ENCODE measurements at places on chromosomes 7 and 10.

DNA sequence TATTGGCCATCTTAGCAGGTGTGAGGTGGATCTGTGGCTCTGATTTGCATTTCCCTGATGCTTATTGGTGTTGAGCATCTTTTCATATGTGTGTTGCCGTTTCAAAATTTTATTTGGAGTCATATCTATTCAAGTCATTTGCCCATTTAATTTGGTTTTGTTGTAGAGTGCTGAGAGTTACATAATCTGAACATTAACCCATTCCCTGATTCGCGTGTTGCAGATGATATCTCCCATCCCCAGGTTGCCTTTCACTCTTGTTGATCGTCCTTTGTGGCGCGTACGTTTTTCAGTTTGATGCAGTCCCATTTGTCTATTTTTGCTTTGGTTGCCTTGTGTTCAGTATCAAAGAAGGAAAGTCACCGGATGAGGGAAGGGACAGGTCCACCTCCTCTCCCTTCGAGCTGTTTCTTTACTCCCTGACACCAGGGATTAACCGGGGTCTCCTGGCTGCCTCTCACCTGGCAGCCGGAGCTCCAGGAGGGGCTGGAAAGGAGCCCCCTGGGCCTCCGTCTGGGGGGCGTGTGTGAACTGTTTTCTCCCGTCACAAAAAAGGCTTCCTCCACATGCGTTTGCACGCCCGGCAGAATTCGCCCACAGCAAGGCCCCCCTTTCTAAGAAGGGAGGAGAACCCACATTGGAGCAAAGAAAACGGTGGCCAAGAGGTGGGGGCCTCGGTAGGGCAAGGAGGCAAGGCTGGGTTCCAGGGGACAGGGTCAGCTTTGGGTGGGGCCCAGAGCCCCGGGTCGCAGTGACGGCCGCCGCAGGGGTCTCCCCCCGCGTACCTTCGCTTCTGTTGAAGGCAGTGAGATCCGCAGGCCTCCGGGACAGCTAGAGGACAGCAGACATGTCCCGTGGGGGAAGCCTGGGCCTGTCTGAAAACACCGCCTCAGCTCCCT lies 8.3 kb downstream of the MNX1 start:
- no peak for DNase-seq

GRCh38 chr10:132618158-132618919 lies 80.8 kb downstream of the INPP5A start:
- DNase-seq, result no peak

GRCh38 chr10:60069311-60069710 lies 163.0 kb upstream of the CCDC6 start:
- DNase-seq, result no peak

DNA sequence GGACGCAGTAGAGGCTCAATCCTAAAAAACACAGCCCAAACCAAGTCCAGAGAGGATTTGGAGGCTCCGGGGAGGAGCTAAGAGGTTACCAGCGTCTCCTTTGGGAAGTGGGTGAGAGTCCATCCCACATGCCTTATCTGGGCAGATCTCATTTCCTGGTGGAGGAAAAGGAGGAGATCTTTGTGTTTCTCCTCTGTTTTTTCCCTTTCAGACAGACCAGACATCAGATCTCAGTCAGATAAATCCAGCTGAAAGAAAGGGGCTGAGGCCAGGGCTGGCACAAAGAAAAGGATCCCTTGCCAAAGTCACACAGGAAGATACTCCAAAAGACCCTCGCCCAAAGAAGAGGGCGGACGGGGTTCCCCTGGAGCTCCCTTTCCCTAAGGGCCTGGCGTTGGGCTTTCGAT lies 58.3 kb upstream of the COMTD1 start:
- no peak for DNase-seq

DNA sequence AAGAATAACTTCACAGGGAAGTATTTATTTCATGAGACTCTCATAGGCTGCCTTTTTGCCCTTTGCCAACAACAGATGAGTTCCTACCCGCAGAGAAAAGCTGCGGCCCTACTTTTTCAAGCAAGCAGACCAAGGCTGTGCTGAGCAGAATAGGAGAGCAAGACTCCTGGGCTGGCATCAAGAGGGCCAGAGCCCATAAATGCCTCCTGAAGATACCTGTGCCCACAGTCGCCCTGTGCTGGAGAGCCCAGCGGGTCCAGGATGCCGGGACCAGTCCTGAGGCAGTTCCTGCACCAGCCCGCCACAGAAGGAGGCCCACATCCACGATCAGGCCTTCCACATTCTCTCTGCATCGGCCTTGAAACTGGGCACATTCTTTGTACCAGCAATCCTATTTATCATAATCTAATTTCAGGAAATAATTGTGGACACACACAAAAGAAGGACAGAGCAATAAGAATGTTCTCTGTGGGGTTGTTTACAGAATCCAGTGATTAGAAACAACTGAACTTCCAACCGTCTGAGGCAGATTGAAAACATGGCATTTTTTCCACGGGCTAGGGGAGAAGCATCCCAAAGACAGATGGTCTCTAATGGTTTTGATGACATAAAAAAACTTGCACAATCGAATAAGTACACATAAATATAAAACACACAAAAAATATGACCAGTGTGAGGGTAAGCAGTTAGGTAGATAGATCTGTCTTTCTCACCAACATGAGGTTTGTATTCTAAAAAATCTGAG lies 95.6 kb downstream of the CPXM2 start:
- no peak for DNase-seq

DNA sequence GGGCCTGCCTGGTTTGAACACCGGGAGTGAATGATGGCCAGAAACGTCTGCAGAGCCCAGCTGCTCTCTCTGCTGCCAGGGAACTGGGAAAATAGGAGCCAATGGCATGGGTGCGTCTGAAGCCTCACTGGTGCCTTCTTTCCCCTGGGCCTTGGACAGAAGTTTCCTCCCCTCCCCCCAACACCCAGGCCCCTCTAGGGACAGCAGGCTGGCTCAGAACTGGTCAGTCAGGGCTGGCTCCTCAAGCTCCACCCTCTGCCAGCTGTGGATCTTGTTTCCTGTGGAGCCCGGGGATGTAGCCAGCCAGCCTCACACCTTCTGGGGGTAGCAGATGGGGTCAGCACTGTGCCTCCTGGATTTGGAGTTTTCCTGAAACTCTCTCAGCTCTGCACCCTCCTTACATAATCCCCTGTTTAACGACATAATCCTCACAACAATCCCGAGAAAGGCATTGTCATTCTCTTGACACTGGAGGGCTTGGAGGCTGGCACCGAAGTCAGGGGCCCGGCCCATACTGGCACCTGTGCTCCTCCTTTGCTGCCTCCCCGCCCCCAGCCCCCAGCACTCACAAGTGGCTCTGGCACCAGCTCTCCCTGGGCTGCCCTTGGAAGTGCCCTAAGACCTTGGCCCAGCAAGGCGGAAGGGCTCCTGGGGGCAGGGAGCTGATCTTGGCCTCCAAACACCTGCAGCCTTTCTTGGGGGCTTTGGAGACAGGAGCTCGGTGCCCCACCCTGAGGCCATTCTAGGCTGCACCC lies 5.7 kb downstream of the LDB3 start:
- no peak for DNase-seq

DNA sequence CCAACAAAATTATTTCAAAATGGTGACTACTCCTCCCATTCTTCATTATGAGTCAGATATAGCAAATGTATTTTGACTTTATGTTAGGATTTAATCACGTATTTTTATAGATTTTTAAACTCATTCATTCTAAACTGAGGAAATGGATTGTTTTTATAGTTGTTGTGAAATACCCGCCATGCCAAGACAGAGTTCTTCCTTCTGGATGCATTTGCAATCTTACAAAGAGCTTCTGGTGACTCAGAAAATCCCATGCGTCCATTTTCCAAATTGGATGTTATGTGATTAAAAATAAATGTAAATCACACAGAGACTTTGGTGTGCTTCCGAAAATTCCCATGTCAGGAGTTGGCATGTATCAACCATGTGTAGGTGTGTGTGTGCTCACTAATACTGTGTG lies 179.3 kb downstream of the TRIL start:
- no peak for DNase-seq

GRCh38 chr10:9615189-9615588 lies 1402.5 kb upstream of the CELF2 start:
- no peak for DNase-seq

- no peak for DNase-seq
Measured at GRCh38 chr7:66737667-66738066, 2.9 kb upstream of the RABGEF1 start.

- DNase-seq, result no peak
Measured at GRCh38 chr7:1290026-1290678, 57.5 kb downstream of the UNCX start.

DNA sequence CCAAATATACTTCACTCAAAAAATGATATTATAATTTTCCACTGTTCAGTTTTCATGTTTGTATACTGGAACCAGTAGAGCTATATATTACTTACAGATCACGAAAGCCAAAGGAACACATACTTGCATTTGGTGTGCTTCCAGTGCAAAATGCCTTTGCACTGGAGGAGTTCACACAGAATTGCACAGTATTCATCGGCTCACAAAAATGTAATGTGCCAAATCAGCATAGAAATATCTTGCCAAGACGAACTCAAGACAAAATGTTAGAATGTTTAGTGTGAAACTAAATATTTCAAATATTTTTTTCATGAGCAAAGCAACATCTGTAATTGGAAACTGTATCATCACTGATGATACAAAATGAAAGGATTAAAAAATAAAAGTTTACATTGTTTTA lies 646.2 kb upstream of the SEMA3D start:
- DNase-seq, result no peak

DNA sequence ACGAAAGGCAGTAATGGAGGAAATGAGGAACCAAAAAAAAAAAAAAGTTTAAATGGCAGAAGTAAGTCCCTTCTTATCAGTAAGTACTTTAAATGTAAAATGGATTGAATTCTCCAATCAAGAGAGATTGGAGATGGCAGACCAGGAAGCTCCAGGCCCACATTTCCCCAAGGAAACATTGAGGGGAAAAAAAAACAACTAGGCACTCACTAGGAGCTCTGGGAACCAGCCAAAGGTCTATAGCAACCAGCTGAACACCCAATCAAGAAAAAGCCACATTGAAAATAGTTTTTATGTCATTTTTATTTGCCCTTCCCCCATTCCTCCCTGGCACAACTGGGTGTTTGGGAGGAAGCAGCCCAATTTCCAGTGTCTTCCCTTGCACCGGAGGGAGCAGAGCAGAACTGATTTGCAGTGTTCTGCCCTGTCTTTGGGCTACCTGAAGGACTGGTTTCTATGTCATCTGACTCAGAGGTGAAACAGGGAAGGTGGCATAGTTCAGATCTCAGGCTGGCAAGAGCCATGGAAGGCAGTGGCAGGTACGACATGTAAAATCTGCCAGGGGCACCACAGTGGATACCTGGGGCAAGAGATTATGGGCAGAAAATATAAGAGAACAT lies 121.9 kb downstream of the SMURF1 start:
- no peak for DNase-seq

DNA sequence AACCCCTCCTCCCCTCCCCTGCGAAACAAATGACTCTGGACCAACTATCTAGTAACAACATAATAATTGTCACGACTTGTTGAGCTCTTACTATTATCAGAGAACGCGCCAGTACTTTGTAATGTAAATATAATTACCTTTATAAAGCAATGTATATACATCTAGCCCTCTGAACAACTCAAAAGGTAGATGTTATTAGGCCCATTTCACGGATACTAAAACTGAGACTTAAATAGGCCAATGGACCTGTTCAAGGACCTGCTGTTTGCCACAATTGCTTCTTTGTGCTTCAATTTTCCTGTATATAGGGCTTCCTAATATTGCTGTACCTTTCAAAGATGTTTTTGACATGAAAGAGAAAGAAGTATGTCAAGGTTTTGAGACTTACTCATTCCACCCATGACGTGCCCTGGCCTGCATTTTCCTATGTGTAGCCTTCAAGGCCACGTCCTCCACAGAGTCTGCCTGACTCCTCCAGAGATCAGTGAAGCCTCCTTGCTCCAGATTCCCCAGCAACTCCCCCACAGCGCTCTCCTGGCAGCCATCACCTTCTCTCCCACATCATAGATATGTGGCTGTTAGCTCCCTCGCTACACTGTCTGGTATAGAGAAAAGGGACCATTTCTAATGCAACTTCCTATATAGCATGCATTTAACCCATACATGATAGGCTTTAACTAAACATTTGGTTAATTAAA lies 156.6 kb downstream of the SKIDA1 start:
- no peak for DNase-seq

GRCh38 chr7:91325726-91326125 lies 61.5 kb downstream of the FZD1 start:
- DNase-seq, result no peak

- no peak for DNase-seq
Measured at GRCh38 chr10:70405037-70405824, 1.3 kb downstream of the EIF4EBP2 start.

- no peak for DNase-seq
Measured at GRCh38 chr10:65618126-65618525, 1307.7 kb upstream of the LRRTM3 start.

GRCh38 chr7:6271060-6271658 lies 1.3 kb downstream of the CYTH3 start:
- DNase-seq, result peak; percentile 7

- no peak for DNase-seq
Measured at GRCh38 chr7:11895337-11895736, 63.3 kb upstream of the THSD7A start.

GRCh38 chr10:52801947-52802346 lies 29.4 kb upstream of the MBL2 start:
- no peak for DNase-seq

GRCh38 chr10:27625452-27626211 lies 120.0 kb downstream of the MKX start:
- DNase-seq, result no peak

All from activated T-cell treated with anti-CD3 and anti-CD28 coated beads for 4 hours (primary cell).